ENCODE measurements at places on chromosomes 1 and 21.

- no peaks in the 10 kb centered on the region for H3K36me3 ChIP-seq
- DNase-seq, result no peak
- H3K27ac ChIP-seq, result no peak overlapping the region
- H3K4me3 ChIP-seq, result no peak overlapping the region
- H3K4me1 ChIP-seq, result peaks cover 9% of the 10 kb centered on the region
Observed at GRCh38 chr1:244802041-244802440, 33.4 kb upstream of the COX20 start.

GRCh38 chr1:7109901-7110300 lies 324.6 kb downstream of the CAMTA1 start:
- H3K27me3 ChIP-seq, result peaks cover 52% of the 10 kb centered on the region
- no peaks in the 10 kb centered on the region for H3K36me3 ChIP-seq
- no peak overlapping the region for H3K4me3 ChIP-seq
- no peak overlapping the region for H3K27ac ChIP-seq
- no peaks in the 10 kb centered on the region for H3K4me1 ChIP-seq
- no peak for DNase-seq

DNA sequence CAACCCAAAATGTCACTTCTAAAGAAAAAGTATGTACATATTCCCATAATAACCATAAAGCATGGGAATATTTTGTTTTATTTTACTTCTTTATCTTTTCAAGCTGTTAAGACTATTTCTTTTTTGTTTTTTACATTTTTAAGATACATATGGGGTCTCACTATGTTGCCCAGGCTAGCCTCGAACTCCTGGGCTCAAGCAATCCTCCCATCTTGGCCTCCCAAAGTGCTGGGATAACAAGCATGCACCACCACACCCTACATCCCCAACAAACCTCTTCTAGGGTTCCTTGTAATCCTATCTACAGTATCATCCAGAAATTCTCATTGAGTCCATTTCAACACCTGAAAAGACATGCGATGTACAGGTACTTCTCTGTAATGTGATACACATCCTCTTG lies 87.5 kb downstream of the TM2D1 start:
- no peaks in the 10 kb centered on the region for H3K36me3 ChIP-seq
- H3K27me3 ChIP-seq, result no peaks in the 10 kb centered on the region
- no peak overlapping the region for H3K4me3 ChIP-seq
- H3K27ac ChIP-seq, result no peak overlapping the region

- no peak overlapping the region for H3K4me3 ChIP-seq
- H3K4me1 ChIP-seq, result no peaks in the 10 kb centered on the region
- no peaks in the 10 kb centered on the region for H3K36me3 ChIP-seq
- no peak for DNase-seq
- no peak overlapping the region for H3K27ac ChIP-seq
Observed at GRCh38 chr1:125065821-125066180, 3881.0 kb downstream of the SRGAP2C start.

- H3K27ac ChIP-seq, result no peak within 1 kb of the TSS
- H3K4me3 ChIP-seq, result no peak within 1 kb of the TSS
- no peaks in the 10 kb centered on the region for H3K27me3 ChIP-seq
- no peaks in the 10 kb centered on the region for H3K36me3 ChIP-seq
- DNase-seq, result no peak
Observed at GRCh38 chr21:44353191-44353970, at the start of gene TRPM2. TSS of gene TRPM2 (plus strand) at chr21:44353621. CDS start at chr21:44353701, 80 bp downstream.

DNA sequence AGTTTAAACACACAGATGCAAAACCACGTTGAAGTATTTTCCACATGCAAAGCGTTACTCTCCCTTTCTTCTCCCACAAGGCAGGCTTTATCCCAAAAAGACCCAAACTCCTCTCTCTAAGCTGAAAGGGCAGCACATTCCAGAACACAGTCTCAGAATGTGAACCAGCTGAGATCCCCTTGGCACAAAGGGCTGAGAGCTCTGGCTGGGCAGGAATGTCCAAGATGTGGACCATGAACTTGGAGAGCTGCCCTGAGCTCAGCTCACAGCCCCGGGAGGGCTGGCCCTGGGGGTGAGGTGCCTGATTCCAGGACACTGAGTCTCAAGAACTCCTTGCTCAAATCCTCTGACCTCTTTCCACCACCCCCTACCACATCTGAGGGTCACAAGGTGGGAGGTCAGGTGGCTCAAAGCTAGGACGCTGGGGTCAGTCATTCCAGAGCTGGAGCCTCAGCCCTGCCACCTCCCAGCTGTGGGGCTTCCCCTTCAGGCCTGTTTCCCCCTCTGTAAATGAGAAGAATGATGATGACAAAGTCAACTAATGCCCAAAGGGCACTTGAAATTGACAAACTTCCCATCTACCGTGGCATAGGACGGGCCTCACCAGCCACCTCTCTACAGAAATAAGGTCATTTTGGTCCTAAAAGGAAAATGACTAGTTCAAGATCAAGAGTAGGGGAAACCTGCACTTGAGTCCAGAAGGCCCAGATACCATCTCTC lies 11.5 kb downstream of the ALDH4A1 start:
- DNase-seq, result no peak
- no peaks in the 10 kb centered on the region for H3K36me3 ChIP-seq
- H3K4me3 ChIP-seq, result no peak overlapping the region
- H3K27me3 ChIP-seq, result no peaks in the 10 kb centered on the region

GRCh38 chr21:34900376-34900775 lies 148.7 kb downstream of the RUNX1 start:
- no peaks in the 10 kb centered on the region for H3K27me3 ChIP-seq
- no peak overlapping the region for H3K27ac ChIP-seq
- no peak for DNase-seq
- no peaks in the 10 kb centered on the region for H3K36me3 ChIP-seq

GRCh38 chr1:76866566-76866965 lies 714 bp upstream of the ST6GALNAC5 start:
- no peaks in the 10 kb centered on the region for H3K4me1 ChIP-seq
- no peak for DNase-seq
- no peaks in the 10 kb centered on the region for H3K36me3 ChIP-seq
- no peak overlapping the region for H3K27ac ChIP-seq
- H3K4me3 ChIP-seq, result no peak overlapping the region
- H3K27me3 ChIP-seq, result no peaks in the 10 kb centered on the region

- H3K27ac ChIP-seq, result no peak overlapping the region
- H3K4me3 ChIP-seq, result no peak overlapping the region
- no peaks in the 10 kb centered on the region for H3K4me1 ChIP-seq
- no peaks in the 10 kb centered on the region for H3K36me3 ChIP-seq
- no peak for DNase-seq
Observed at GRCh38 chr1:164961715-164962114, 394.8 kb downstream of the LMX1A start.

DNA sequence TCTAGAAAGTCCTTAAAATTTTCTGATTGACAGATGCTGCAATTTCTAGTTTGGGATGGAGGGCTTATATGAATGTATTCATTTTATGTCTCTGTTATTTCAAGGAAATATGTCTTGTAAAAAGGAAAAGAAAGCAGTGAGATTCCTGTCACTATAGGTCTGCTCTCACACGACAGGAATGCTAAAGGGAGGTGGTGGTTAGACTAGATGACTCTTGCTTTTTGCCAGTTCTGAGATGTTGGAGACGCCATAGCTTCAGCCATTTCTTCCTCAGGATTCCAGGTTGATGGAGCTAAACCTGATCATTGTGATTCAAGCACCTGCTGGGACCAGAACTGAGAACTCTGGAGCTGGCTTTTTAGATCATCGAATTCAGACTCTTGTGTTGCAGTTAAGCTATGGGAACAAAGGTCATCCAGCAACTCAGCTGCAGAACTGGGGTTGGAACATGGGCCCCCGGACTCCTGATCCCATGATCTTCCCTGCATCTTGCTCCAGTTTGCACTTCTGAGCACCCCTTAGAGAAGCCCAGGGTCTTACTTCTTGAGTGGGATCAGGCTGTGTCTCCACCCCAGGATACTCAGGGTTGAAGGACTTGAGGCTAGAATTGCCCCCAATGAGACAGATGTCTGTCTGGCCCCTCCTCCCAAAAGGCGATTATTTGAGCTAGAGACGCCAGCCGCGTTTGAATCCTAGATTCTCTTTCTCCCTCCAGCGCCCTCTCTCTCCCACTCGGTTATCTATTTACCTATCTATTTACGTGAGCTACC lies 46.7 kb upstream of the FOXO6 start:
- DNase-seq, result no peak
- no peak overlapping the region for H3K4me3 ChIP-seq
- H3K36me3 ChIP-seq, result no peaks in the 10 kb centered on the region
- no peak overlapping the region for H3K27ac ChIP-seq
- H3K4me1 ChIP-seq, result peaks cover 8% of the 10 kb centered on the region
- H3K27me3 ChIP-seq, result no peaks in the 10 kb centered on the region

DNA sequence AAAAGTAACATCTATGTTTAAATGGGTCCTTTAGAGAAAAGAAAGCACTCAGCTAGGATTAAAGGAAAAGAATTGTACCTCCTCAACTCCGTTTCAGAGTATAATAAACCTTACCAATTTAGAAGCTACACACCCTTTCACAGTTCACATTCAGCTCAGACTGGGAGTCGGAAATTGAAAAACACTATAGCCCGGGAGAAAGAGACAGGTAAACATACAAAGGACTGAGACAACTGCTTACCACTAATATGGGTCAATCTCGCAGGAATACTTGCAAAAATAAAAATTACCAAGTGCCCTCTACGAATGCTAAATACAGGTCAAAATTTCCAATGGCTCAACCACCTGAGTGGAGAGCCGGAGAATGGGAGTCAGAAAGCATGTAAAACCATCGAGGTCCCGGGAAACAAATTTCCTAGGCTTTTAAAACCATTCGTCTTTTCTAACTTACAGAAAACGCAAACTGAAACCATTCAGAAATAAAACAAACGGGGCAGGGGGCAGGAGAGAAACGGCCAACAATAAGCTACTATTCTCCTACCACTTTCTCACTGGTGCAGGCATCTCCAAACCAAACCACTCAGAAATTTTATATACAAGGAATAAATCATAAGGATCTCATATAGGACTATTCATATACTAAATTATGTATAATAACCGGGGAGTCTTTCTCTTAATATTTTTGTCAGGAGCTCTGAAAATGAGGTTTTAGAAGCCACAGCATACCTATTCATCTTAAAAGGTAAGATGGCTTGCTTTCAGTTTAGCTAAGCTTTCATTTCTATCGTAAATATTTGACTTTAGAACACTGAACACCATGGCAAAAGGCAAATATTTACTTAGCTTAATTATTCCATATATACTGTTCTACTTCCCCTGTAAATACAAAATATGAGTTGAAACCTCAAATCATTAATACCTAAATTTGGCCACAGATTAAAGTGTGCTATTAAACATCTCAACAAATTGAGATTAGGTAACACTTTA lies 136.5 kb downstream of the RERE start:
- no peak overlapping the region for H3K27ac ChIP-seq
- DNase-seq, result no peak
- H3K36me3 ChIP-seq, result no peaks in the 10 kb centered on the region
- no peaks in the 10 kb centered on the region for H3K27me3 ChIP-seq
- no peaks in the 10 kb centered on the region for H3K4me1 ChIP-seq

Data from HCT116 (cell line).